ENCODE measurements at places on chromosomes 5 and 9.

- DNase-seq: no peak
These were observed 30.4 kb downstream of the PSMB7 start for GRCh38 chr9:124384846-124385245.

GRCh38 chr9:136304456-136304855 lies 562 bp upstream of the CCDC187 start:
- no peak for DNase-seq

GRCh38 chr5:56080375-56081052 lies 85.8 kb upstream of the IL6ST start:
- DNase-seq: no peak

DNA sequence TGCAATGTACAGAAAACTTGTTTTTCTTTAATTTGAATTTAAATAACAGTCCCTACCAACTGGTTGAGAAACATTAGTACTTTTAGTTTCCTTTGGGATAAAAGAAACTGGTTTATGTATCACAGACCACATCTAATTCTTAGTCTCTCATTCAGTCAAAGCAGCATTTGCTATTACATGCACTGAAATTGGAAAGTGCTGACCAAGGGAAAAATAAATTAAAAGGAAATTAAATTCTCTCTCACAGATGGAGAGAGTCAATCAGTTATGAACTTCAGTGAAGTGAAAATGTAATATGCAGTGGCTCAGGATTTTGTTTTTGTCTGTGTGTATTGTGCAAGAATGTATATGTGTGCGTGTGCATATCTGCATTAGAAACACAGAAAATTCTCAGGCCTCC lies 121.7 kb downstream of the TUSC1 start:
- DNase-seq: no peak

GRCh38 chr9:84856181-84856632 lies 186.7 kb downstream of the NTRK2 start:
- DNase-seq: no peak

DNA sequence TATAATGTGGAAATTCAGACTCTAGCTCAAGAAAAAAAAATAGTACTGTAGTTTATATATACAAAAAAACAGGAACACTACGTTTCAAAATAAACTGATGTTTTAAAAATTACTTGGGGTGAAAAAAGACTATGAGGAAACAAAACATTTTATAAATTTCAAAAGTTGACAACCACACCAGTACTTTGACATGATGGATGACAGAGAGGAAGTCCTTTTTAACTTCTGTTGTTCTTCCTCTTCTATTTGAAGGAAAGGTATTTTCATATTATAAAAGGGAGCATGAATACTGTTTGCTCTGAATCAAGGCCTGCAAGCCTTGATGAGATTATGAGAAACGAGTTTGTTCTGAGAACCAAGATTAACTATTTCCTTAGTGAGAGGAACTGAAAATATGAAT lies 456.9 kb downstream of the TAF11L14 start:
- no peak for DNase-seq

DNA sequence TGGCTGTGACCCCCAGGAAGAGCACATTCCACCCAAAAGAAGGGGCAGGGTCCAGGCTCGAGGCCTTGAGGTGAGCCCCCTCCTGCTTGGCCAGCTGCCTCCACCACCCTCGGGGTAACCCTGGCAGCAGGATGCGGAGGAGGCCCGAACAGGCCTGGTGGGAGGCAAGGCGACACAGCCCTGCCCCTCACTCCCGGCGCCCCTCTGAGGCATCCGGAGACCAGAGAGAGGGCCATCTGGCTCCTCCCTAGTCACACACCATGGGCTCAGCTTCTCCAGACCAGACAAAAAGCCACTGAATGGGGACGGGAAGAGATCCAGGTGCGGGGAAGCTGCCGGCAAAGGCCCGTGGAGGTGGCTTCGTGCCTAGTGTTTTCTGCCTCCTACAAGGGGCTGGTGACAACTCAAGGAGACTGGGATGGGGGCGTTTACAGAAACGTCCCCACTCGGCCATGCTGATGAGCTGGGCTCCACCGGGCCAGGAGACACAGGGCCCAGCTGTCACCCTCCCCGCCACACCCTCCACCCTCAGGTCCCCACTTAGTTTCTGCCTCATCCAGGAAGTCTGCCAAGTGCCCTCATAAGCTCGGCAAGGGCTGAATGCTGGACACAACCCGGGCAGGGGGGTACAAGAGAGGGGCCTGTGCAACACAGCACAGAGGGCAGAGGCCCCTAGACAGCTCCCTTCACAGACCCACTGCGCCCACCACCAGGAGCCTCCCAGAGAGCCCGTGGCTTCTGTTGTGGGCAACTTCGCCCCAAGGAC lies 41.9 kb downstream of the NACC2 start:
- no peak for DNase-seq

DNA sequence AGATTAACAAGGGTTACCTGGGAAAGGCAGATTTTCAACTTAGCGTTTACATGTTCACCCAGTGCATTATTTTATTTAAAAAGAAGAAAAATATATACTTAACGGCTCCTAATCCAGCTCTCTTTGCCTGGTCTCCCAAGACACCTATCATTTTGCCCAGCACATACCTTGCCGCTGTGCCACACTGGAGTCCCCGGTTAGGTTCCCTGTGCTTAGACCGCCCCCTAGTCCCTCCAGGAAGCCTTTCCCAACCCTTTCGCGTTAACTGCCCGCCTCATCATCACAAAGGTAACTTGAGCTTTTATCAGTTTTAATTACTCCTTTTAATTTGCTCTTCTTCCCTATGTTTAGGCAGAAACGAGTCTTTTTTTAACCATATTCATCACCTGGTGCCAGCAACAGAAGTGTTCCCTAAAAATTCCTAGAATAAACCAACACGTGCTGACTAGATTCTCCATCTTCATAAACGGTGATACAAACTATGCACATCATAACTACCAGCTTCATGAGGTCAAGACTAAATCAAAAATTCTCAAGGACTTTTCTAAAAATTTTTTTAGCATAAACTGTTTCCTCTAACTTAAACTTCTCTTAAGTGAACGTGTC lies 19.7 kb downstream of the DNAJA1 start:
- DNase-seq: no peak

DNA sequence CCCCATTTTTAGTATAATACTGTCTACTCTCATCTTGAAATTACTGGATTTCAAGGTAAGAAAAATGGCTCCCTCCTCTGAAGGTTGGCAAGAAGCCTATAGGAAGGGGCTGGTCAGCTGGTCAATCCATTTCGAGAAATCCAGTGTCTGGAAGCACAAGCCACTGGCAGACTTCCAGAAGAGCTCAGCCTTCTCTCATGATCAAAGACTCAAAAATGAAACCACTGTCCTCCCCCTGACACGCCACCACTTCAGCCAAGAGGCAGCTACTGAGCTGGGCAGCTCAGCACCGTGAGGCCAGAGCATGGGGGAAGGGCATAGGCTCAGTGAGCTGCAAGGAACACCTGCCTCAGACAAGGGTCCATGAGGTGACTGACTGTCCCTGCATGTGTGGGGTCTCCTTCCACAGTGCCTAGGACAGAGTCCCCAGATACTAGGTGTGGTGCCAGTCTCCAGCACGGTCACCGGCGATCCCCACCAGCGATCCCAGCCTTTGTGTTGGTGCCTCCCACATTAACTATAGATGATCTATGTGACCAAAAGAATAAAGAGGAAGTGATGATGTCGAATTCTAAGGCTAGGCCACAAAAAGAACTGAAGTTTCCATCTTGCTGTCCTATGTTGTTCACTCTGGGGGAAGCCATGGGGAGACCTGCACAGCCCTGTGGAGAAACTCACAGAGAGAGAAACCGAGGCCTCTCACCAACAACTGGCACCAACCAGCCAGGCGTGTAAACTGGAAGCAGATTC lies 100.1 kb upstream of the LRRTM2 start:
- DNase-seq: no peak

- DNase-seq: no peak
These were observed 35.3 kb upstream of the POMT1 start for GRCh38 chr9:131467214-131467935.

DNA sequence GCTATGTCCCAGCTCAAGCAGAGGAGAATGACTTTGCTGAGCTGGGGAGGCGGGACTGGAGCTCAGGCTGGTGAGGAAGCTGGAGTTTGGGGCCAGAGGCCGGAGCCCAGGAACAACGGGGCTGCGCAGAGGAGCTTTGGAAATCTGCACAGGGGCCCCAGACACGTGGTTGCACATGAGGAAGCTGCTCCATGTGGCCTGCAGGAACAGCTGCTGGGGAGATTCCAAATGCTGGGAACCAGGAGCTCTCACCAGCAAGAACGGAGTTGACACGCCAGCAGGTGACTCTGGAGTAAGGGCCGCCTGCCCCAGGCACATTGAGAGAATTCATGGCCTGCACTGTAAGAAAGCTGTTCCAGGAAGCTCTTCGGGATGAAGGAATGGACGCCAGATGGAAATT lies 91.0 kb downstream of the OLFM1 start:
- no peak for DNase-seq

- DNase-seq: no peak
These were observed 23.5 kb downstream of the IL7R start for GRCh38 chr5:35880156-35880555.

- no peak for DNase-seq
These were observed 6.1 kb downstream of the IRX4 start for GRCh38 chr5:1876660-1877064.

DNA sequence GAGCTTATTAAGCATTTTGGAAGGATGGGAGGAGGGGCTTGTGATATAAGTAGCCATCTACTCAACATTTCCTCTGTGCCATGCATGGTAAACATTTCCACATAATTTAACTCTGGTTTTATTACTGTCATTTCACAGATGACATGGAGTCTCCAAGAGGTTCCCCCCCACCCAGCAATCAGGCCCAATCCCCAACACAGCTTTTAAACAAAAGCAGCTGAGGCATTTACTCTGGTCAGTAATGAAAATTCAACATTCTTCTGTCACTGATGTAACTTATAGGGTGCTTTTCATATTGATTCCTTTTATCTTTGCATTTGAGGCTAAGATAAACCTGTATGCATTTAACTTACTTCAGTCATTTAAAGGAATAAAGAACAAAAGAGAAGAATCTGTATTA lies 128.1 kb downstream of the COL23A1 start:
- no peak for DNase-seq

GRCh38 chr5:118647587-118647986 lies 340.8 kb downstream of the DTWD2 start:
- no peak for DNase-seq

DNA sequence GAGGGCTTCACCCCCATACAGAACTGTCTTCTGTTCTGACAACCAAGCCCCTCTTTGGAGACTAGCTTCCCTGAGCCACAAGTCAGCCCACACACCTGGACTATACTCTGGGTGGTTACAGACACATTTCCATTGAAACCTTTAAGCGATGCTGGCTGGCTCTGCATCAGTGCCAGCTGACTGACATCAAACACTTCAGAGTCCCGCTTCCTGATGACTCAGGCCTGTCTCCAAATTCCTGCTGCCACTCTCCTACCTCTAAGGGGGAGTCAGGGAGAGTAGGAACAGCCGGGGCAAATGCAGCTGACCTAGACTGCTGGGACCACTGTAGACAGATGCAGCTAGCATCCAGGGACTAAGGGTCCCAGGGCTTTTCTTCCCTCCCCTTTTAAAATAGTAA lies 59.4 kb downstream of the SIL1 start:
- no peak for DNase-seq

GRCh38 chr9:14316602-14317300 lies 2.8 kb upstream of the NFIB start:
- no peak for DNase-seq

GRCh38 chr9:122307925-122308324 lies 43.2 kb downstream of the MRRF start:
- no peak for DNase-seq

- DNase-seq: no peak
These were observed 62.4 kb downstream of the PCDH1 start for GRCh38 chr5:141815796-141816180.

DNA sequence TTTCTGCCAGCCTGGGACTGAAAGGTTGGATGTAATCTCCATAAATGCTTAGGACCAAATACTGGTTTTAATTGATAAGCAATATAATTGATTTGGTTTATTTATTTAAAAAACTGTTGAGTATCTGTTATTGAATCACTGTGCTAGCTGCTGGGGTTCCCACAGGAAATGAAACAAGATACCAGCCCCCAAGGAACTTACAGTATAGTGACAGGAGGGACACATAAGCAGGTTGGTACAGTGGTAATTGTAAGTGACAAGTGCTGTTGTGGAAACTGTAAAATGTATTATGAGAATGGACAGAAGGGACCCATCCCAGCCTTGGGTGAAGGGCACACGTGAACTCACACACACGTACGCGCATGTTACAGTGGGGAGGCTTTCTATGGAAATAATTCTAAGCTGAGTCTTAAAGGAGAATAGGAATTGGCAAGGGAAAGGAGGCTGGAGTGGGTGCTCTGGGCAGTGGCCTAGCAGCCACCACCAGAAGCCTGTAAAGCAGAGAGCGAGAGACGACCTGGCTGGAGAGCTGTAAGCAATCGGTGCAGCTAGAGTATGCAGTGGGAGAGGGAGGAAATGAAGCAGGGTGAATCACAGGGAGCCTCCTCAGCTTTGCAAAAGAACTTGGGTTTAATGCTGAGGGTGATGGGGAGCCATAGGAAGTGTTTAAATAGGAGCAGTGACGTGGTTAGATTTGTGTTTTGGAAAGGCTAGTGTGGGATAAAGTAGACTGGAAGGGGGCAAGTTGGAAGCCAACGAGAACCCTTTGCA lies 39.3 kb downstream of the GLRA1 start:
- DNase-seq: no peak

DNA sequence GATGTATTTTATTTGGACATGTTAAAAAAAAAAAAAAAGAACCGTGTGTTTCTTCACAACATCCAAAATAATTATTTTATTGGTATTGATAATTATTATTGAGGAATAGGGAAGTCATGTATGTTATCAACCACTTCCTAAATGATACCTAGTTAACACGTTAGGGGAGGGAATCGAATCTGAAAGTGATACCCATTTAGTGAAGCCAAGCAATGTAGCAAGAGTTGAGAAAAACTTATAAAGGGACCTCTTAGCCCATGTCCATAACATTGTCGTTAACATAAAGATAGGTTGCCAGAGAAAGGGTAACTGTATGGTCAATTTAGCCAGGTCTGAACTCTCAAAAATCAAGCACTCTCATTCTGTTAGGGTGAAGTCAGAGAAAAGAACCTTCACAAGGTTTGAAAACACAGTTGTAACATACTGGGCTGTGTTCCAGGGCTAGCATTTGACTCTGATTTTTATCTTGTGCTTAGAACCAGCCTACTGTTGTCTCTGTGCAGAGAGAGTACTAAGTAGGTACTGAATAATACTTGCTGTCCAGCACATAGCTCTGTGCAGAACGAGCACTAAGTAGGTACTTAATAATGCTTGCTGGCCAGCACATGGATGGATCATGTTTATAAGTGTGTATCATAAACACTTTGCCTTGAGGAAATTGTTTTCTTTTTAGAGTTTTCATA lies 60.4 kb downstream of the GHR start:
- no peak for DNase-seq

- DNase-seq: peak; percentile 15
These were observed 31.2 kb downstream of the NANS start for GRCh38 chr9:98087420-98088354.

Data from activated CD8-positive, alpha-beta memory T cell treated with anti-CD3 and anti-CD28 coated beads for 1 hour (primary cell).